Activated CD4-positive, alpha-beta T cell treated with anti-CD3 and anti-CD28 coated beads, Interleukin-10, Interleukin-2, amounts not matched to agents 100 ng/mL and 50 ng/mL, durations not matched to agents 16 hours and 8 hours (primary cell): ENCODE measurements at places on chromosomes 12 and 14.

GRCh38 chr12:124422570-124423523, 128.0 kb downstream of the RFLNA start:
- no peak for DNase-seq

- DNase-seq, result peak; percentile 44
Observed at GRCh38 chr12:116537101-116537904, 21.9 kb upstream of the MAP1LC3B2 start.

GRCh38 chr12:120703311-120703942, 6.8 kb upstream of the UNC119B start:
- no peak for DNase-seq

- no peak for DNase-seq
Observed at GRCh38 chr14:54001189-54001878, 44.7 kb upstream of the BMP4 start.

DNA sequence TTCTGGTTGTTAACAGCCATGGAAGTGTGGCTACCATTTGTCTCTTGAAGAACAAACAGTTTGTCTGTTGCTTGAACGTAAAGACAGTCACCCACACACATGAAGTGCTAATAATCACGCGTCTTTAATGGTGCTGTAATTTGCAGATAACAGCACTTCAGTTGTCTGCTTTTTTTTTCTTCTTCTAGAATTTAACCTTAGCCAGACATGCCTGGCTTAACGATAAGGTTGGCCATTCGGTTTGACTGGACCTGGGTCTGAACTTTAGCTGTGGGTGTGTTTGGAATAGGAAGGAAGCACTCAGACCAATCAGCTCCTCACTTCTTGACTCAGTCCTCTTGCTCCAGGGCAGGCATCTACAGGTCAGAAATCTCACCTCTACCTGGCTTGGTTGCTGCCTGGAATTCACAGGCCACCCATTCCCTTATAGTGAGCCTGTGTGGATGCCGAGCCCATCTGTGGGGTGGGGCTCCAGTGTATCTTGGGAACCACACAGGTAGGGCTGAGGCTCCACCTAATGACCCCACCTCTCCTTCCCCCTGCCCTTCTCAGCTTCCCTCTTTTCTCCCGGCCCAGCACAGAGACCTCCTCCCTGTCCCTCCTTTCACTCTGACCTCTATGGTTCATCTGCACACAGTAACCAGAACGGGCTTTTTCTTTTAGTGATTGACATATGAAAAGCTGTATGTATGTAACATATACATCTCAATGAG, 246.4 kb upstream of the PWP1 start:
- no peak for DNase-seq

GRCh38 chr14:20980906-20981305, 8.9 kb upstream of the METTL17 start:
- no peak for DNase-seq

DNA sequence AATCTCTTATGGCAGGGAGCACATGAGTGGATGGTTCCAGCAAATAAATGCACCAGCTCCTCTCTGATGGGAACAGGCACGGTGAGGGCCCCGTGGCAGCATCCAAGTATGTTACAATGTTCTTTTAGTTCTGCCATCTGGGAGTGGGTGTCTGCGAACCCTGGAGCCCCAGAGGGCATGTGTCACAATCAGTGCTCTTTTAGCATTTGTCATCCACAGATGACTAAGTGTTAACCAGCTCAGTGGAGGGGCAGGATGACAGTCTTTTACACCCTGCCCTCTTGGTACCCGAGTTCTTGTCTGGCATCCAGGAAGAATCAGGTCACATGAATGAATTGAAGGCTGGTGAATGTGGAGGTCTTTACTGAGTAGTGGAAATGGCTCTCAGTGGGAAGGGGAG, 560.4 kb upstream of the FLRT2 start:
- DNase-seq, result no peak

DNA sequence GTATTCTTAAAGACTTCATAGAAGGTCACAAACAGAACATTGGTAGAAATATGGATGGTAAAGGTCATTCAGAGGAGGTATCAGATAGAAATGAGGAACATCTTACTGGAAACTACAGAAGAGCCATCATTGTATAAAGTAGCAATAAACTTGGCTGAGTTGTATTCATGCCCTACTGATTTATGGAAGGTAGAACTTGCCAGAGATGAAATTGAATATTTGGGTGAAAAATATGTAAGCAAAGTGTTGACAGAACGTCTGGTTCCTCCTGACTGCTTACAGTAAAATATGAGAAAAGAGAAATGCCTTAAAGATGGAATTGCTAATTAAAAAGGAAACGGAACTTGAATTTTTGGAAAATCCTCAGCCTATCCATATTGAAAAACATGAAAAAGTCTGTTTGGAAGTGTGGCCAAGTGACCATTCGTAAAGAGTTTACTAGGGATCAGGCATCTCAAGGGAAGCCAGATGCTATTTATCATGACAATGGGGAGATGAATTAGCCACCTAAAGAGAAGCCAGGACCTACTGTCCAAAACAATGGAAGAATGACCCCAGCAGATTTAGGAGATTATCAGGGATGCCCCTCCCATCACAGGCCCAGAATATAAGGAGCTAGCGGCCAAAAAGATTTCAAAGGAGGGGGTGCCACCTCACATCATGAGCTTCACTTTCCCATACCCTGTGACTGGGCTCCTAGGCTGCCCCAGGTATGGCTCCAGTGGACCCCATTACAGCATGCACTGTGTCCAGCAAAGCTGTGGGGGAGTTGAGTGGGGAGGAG, 189.3 kb downstream of the ITPR2 start:
- no peak for DNase-seq

DNA sequence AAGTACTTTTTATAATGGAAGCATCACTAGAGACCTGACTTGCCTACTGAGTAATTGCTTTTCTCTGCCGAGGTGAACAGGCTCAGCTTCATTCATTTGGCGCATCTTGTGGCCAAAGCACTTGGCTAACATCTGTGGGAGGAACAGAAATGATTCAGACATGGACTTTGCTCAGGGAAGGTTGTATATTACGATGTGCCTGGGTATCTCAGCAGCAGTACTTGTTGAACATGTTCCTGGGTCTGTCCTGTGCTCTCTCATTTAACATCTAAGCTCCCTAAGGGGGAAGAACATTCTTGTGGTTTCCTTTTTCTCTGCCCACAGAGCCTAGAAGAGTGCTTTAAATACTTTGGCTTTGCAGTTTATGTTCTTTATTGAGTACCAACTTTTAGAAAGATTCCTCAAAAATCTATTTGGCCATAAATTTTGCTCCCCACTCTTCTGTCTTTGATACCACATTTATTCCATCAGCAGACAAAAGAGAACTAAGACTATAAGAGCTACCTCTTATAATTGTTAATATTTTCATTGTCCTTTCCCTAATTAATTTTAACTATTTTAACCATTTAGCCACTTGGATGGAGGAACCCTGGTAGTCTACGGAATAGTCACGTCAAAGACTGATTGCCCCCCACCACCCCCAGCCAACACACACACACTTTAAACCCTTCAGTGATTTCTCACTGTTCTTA, 101.2 kb upstream of the EGLN3 start:
- peak; percentile 50 for DNase-seq

GRCh38 chr12:24948420-24948756, 513 bp downstream of the BCAT1 start:
- DNase-seq, result peak; percentile 71
